ENCODE measurements at places on chromosomes 3 and 15. TPM values are rescaled to one million over a fixed set of nuclear protein-coding genes. Genes with fewer than 3 reads are reported as not detected.

GRCh38 chr15:33737687-33738601 is 230.4 kb upstream of the CHRM5 start:
- peak; percentile 57 for DNase-seq

- peak; percentile 25 for DNase-seq
These were observed 57.9 kb upstream of the CTXND1 start for GRCh38 chr15:80309769-80310384.

- no peak for DNase-seq
These were observed 41.9 kb downstream of the GPD1L start for GRCh38 chr3:32148351-32148750.

C3orf33 gene
- total RNA-seq, result 4.2 TPM

DNA sequence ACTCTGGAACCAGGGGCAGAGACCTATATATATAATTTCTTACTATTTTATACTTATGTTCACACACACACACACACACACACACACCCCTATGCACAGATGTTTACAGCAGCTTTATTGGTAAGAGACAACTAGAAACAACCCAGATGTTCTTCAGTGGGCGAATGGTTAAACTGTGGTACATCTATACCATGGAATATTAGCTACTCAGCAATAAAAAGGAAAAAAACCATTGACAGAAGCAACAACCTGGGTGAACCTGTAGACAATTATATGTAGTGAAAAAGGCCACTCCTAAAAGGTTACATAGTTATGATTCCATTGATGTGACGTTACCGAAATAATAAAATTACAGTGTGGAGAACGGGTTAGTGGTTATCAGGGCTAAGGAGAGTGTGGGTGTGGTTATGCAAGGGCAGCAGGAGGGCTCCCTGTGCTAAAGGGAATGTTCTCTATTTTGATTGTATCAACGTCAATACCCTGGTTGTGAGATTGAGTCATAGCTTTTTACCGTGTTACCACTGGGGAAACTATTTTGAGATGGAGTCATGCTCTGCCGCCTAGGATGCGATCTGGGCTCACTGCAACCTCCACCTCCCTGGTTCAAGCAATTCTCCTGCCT is 85.5 kb downstream of the FLNB start:
- no peak for DNase-seq

GRCh38 chr15:94258246-94258645 is 26.9 kb downstream of the MCTP2 start:
- DNase-seq, result no peak

GRCh38 chr3:128285967-128286321 is 132.7 kb downstream of the EEFSEC start:
- no peak for DNase-seq

KBTBD13 gene
- total RNA-seq, result not detected

DNA sequence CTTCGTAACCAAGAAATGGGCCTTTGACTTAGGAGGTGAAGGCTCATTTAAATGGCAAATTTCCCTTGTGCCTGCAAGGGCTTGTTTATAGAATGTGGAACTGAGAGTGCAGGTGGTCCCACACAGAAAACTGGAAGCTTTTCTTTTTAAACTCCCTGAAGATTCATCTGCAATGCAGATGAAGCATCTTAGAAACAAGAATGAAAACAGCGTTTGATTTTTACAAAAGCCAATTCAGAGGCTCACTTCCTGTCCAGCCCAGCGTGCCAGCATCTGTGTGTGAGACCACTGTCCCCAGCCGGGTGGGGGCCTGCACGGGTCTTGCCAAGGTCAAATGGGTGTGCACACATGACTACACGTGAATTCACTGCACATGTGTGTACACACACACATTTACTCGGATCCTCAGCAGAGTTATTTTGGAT is 94.7 kb downstream of the LINGO1 start:
- DNase-seq, result no peak

DNA sequence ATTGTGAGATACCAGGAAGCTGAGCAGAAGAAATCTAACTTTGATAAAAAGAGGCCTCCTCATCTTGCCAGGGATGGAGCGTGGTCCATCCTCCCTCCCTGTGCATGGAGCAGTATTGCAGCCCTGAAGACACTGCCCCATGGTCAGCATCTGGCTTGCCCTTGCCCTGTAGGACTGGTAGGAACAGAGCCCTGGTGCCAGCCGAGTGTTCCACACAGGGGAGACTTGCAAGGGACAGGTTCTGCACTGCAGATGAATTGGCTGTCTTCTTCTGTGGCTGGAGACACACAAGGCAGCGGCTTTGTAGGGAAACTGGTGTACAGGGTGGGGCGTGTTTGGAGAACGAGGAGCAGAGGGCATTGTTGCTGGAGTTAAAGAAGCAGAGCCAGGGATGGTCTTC is 110.5 kb downstream of the APBA2 start:
- DNase-seq, result no peak

GRCh38 chr3:26312816-26313215 is 309.8 kb upstream of the LRRC3B start:
- DNase-seq, result no peak

DNA sequence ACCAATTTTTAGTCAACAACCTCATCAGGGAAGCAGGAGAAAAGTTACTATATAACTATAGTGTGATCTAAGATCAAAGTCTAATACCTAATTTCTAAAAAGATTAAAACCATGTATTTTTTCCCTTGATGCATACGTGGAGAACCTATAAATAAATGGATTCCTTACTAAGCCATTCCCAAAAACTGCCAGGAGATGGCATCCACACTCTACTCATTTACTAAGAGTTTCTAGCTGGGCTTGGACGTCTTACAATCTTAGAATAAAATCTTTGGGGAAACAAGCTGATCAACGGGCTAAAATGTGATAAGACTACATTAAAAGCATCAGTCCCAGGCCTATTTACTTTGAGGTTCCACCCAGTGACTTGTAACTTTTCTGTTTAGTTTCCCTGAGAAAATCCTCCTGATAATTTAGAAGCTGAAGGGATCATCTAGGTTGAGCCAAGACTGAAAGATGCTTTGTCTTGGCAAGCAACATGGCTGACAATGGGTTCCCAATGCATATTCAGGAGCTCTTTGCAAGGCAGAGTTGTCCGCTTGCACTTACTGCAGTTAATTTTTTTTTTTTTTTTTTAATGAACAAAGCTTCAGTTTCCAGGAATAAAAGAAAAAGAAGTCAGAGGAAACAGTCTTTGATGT is 85.5 kb upstream of the FGF12 start:
- peak; percentile 50 for DNase-seq

DNA sequence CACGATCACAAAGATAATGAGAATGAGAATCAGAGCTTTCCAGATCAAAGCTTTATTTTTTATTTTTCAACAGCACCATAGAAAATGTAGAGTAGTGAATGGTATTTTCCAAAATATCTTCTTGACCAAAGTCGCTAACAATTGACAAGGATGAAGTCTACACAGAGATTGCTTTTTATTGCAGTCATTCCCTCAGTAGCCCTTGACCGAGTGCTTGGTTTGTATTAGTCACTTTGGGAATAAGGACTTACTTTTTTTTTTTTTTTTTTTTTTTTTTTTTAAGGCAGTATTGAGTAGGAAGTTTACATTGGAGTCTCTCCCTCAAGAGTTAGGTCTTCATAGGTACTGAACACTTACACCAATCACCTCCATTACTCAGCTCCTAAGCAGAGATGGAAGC is 39.8 kb downstream of the THRB start:
- no peak for DNase-seq

DNA sequence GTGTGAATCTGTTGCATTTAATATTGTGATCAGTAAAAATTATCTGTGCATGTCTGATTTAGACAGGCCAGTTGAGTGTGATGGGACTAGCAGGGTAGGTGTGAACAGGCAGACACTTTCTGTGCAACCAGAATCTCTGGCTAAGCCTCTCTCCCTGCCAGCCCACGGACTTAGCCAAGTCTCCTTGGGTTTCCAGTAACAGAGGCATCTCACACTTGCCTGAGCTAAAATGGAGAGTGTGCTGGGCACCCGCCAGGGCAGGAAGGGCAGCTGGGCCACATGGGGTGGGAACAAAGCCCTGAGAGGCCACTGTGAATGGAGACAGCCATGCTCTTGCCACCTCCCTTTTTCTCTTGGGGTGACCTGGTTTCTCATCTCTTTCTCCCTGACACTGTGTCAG is 12.5 kb upstream of the RPS27L start:
- DNase-seq, result no peak

GRCh38 chr3:190375246-190375645 is 12.7 kb upstream of the CLDN16 start:
- no peak for DNase-seq

ZNF770 gene
- total RNA-seq, result 53.8 TPM

- no peak for DNase-seq
These were observed 89.8 kb upstream of the SLC2A2 start for GRCh38 chr3:171116365-171116764.

GPR160 gene
- total RNA-seq, result 0.21 TPM

- no peak for DNase-seq
These were observed 118.6 kb downstream of the PGPEP1L start for GRCh38 chr15:98888820-98889479.

- DNase-seq, result no peak
These were observed 315.9 kb downstream of the BCHE start for GRCh38 chr3:165521131-165521871.

DNA sequence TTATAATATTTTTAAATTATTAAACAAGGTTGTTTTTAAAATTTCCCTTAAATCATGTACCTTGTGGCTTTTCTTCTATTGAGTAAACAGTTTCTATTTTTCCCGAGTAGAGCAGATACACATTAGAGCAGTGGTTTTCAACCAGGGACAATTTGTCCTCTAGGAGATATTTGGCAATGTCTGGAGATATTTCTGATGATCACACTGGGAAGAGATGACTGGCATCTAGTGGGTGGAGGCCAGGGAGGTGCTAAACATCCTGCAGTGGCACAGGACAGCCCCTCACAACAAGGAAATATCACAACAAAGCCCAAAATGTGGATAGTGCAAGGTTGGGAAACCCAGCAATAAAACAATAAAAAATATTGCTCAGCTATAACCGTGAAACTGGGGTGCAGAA is 113.0 kb upstream of the PTPRG start:
- DNase-seq, result no peak

GPR171 gene
- total RNA-seq, result not detected

GRCh38 chr15:39127151-39127790 is 453.6 kb upstream of the THBS1 start:
- DNase-seq, result no peak

- no peak for DNase-seq
These were observed 26.5 kb downstream of the PLA1A start for GRCh38 chr3:119624002-119624720.

- no peak for DNase-seq
These were observed 161.7 kb upstream of the RAP2B start for GRCh38 chr3:153000325-153000724.

DNA sequence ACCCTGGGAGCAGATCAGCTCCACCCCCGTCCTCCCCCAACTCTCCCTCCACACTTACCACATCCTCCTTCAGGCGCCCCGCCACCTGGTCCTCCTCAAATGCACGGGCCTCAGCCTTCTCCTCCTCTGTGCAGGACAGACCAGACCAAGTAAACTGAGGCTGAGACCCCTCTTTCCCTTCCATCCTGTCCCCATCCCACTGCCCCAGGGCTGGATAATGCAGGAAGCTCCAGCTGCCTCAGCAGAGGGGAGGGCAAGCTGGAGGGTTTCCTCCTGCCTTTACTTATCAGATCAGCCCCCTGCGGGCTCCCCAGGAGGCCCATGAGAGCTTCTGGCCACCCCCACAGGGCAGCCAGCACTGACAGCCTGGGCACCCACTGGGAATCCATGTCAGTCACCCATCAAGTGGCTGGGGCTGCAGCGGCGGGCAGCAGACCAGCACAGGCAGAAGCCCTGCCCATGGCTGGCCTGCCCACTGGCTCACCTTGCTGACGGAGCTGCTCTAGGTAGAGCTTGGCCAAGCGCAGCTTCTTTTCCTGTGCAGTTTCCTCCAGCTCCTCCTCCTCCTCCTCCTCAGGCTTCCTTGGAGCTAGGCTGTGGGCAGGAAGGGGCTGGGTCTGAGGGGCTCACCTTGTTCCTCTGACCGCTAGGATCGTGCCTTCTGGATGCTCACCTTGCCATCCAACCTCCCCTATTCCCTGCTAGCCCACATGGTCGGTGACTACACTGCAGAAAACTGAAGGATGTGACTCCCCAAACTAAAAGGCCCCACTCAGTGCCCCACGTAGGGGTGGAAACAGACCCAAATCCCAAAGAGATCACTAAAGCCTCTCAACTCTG is 3.9 kb downstream of the RRP9 start:
- DNase-seq, result no peak

PLA2G4B gene
- 5.7 TPM for total RNA-seq

DNA sequence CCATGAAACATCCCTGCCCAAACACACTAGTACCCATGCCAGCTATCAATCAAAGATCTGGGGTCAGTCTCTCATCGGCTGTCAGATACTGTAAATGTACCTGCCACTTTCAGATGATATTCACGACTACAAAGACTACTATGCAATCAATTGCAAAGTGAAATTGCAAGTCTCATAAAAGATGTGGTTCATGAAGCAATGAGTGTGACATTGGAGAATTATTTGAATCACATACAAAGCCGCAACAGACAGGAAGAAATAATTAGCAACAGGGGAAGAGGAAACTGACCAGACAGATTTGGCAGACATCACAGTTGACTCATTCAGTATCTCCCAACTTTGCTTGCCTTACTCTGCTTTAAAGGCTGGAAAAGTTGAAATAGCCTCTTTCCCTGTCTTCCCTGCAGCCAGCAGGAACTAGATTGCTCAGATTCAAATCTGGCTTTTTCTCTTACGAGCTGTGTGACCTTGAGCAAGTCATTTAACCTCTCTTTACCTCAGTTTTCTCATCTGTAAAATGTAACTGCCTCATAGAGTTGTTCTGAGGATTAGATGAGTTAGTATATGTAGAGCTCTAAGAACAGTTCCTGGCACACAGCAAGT is 95.7 kb upstream of the C3orf80 start:
- DNase-seq, result no peak

- DNase-seq, result no peak
These were observed 201.2 kb downstream of the ADAMTSL3 start for GRCh38 chr15:83854950-83855707.
